ELR (cell line): ENCODE measurements at places on chromosomes 5 and 9.
A peak's percentile ranks its signal among the peaks of the same experiment; 100 is the strongest.

- no peak for DNase-seq
Measured at GRCh38 chr5:12003680-12004079, 99.4 kb upstream of the CTNND2 start.

DNA sequence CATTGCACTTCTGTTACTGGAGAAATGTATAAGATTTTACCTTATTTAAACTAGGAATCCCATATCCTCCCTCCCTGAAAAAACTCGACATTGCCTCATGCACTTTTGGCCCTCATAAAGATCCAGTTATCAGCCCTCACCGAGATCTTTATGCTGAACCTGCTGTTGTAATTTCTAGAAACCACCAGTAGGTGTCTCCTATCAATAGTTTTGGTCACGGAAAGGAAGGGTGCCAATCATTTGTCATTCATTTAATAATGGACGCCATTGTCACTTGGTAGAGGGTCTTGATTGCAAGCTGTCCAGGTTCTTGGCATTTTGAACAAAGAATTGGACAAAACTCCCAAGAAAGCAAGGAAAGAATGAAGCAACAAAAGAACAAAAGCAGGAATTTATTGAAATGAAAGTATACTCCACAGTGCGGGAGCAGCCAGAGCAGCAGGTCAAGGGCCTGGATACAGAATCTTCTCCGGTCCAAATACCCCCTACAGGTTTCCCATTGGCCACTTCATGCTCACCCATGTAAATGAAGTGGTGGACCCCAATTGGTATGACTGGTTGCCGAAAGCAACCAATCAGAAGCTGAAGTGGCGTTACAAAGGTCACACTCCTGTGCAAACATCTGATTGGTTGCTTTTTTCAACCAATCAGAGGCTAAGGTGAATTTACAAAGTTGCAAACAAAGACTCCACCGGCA, 524.3 kb downstream of the PSAT1 start:
- peak; percentile 67 for DNase-seq

GRCh38 chr5:43702815-43703214, 99.8 kb downstream of the NNT start:
- no peak for DNase-seq

GRCh38 chr5:133514456-133514855, 97.9 kb downstream of the FSTL4 start:
- DNase-seq: no peak

GRCh38 chr9:134976403-134976802, 58.7 kb upstream of the FCN1 start:
- no peak for DNase-seq

- no peak for DNase-seq
Measured at GRCh38 chr5:36900283-36900682, 23.7 kb downstream of the NIPBL start.

DNA sequence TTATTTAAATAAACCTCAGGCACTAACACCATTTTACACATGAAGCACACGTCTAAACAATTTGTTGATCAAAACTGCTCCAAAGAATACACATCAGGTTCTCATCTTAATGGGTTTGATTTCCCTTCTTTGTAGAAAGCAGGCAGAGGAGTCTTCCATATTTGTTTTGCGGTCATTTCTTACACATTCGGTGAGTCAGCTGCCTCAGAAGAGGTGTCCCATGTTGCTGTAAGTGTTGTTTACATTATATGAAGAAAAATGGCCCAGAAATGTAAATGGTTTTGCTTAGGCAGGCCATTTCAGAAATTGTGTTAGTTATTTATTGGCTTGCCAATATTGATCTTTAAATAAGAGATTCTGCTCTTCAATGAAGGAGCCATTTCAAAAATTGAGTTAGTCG, 325.8 kb downstream of the TENT4A start:
- no peak for DNase-seq
